HL-60 (cell line): ENCODE measurements at places on chromosomes 3 and 15.

- DNase-seq = peak; percentile 68
Observed at GRCh38 chr15:90004671-90005070, 3.5 kb downstream of the ZNF710 start.

GRCh38 chr15:48541341-48542278 lies 103.9 kb downstream of the FBN1 start:
- no peak for DNase-seq

GRCh38 chr15:64305261-64305660 lies 50.7 kb downstream of the CSNK1G1 start:
- no peak for DNase-seq

- DNase-seq = no peak
Observed at GRCh38 chr3:103048068-103048722, 613.4 kb downstream of the ZPLD1 start.

GRCh38 chr3:194640829-194641228 lies 7.6 kb upstream of the TMEM44 start:
- no peak for DNase-seq
